ENCODE measurements at places on chromosomes 6 and 20. TPM values are rescaled to one million over a fixed set of nuclear protein-coding genes. Genes with fewer than 3 reads are reported as not detected.

IL17A gene
- not detected for total RNA-seq

R3HDML gene
- not detected for total RNA-seq

TREM1 gene
- 0.24 TPM for total RNA-seq

PLG gene
- total RNA-seq, result not detected

SOX4 gene
- total RNA-seq, result 44.6 TPM

C6orf132 gene
- 66.2 TPM for total RNA-seq

MEP1A gene
- total RNA-seq, result 197 TPM

PSORS1C1 gene
- total RNA-seq, result 4.9 TPM

PRRT1 gene
- 2.0 TPM for total RNA-seq

BPIFA1 gene
- total RNA-seq, result not detected

PRL gene
- total RNA-seq, result not detected

ADGRG6 gene
- 15.1 TPM for total RNA-seq

CDH4 gene
- total RNA-seq, result not detected

POM121L2 gene
- total RNA-seq, result not detected

WFDC8 gene
- total RNA-seq, result not detected

NDUFAF5 gene
- 30.9 TPM for total RNA-seq

MAP7 gene
- total RNA-seq, result 72.6 TPM

HACE1 gene
- total RNA-seq, result 5.3 TPM

LRRC1 gene
- total RNA-seq, result 85.7 TPM

RFX6 gene
- 1.5 TPM for total RNA-seq

BHLHE23 gene
- total RNA-seq, result not detected

OOEP gene
- total RNA-seq, result not detected

TNFRSF6B gene
- not detected for total RNA-seq

PHACTR3 gene
- total RNA-seq, result 5.5 TPM

ULBP2 gene
- not detected for total RNA-seq

GABBR1 gene
- 21.8 TPM for total RNA-seq

GPR6 gene
- total RNA-seq, result not detected

ATXN1 gene
- 26.9 TPM for total RNA-seq

SSTR4 gene
- total RNA-seq, result not detected

IP6K3 gene
- 2.4 TPM for total RNA-seq

FAM83B gene
- 39.4 TPM for total RNA-seq

ADGB gene
- 1.6 TPM for total RNA-seq

DCDC2 gene
- total RNA-seq, result 1.7 TPM

BMP2 gene
- 60.4 TPM for total RNA-seq

PPP1R3G gene
- 1.6 TPM for total RNA-seq

TREM2 gene
- 0.27 TPM for total RNA-seq
